ENCODE measurements at places on chromosomes 7 and 10.

DNA sequence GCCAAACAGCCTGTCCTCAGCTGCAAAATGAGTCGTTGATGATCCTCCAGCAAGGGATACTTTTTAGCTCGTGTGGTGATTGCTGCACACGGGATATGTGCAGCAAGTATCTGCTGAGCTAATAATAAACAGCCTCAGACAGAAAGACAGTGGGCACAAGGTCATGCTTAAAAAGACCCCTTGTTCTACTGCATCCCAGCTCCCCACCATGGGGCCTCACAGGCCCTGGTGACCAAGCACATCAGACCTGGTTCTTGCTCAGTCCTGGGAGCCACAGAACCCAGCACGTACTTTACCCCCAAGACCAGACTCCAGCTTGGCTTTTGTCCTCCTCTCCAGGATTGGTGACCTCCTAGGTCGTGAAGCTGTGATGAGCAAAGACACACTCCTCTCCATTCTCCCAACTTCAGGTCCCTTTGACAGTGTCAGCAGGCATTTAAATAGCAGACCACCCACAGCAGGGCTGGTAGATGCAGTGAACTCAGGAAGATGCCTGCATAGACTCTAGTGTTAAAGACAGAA is 50.5 kb downstream of the EGFR start:
- no peak for DNase-seq

DNA sequence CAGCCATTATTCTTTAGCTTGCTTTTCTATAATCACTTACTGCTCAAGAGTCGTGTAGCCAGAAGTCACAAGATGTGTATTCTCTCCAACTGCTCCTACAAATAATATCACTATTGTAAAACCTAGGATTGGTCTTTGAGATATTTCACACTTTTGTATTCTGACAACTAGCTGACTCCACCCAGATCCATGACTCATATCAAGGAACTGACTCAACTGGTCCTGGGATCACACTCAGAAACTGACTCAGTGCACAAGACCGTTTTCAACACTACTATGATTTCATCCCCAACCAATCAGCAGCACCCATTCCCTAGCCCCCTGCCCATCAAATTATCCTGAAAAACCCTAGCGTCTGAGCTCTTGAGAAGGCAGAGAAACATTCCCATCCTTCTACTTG is 56.5 kb upstream of the ORC5 start:
- no peak for DNase-seq

DNA sequence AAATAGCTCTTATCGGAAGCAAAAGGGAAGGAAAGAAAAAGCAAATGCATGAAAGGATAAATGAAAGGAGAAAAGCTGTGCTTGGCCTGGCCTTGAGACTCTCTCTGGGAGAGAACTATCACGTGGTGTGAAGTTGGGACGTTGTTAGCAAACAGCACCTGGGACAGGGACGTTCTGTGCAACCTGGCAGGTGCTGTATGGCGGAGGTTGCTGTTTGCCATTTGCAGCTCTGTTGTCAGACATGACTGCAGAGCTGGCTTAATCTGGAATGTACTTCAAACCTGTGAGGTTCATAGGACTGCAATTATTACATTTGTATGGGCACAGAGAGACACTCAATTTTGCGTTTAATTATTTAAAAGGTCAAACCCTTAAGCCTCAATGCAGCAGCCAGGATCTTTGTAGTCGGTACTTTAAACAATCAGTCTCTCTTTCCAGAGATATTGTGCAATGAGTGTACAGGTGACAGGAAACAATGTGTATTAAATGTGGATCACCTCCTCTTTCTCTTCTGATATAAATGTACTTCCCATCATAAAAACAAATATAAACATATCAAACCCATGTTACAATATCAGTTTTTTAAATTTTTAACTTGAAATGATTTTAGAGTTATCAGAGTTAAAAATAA is 800.5 kb upstream of the KCND2 start:
- DNase-seq: no peak

- DNase-seq: no peak
Observed at GRCh38 chr10:48445932-48446331, 139.5 kb downstream of the MAPK8 start.

- no peak for DNase-seq
Observed at GRCh38 chr7:94391726-94392392, 2.8 kb upstream of the COL1A2 start.

- no peak for DNase-seq
Observed at GRCh38 chr7:19144661-19145433, at the start of gene FERD3L. FERD3L (minus strand) TSS chr7:19145421; CDS start chr7:19145362, 59 bp downstream.

DNA sequence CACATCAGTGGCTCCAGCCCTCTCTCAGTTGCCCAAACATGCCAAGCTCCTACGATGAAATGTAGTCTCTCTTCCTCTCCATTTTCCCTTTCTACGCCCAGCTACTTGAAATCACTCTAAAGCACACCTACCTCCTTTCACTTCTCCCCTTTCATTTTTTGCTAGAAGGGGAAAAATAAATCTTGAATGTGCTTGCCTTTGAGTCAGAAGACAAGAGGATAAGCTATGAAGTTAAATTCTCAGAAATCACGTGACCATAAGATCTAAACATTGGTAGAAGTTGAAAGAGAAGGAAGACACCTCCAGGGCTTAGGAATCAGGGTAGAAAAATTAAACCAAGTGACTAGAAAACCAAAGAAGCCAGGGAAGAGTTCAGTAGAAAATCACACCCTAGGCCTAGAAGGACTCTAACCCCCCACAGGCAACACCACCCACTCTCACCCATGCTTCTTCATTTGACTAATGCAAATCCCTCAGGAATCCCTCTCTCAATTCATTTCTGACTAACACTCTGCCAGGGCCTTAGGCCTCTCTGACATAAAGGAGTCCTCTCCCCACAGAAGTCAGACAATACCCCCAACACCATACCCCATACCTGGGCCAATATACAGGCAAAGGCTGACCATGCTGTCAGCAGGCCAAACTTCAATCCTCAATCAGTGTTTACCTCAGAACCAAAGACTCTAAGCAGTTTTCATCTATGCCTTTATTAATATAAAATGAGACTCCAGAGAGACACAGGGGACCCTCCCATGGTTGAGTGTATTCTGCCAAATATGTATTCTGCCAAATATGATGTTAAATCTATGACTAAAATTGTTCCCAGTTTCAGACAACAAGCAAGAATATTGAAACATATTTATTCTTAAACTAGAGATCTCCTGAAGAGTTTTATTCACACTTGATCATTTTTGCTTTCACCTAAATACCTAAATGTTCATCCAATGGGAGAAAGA is 84.8 kb downstream of the ELMO1 start:
- no peak for DNase-seq

DNA sequence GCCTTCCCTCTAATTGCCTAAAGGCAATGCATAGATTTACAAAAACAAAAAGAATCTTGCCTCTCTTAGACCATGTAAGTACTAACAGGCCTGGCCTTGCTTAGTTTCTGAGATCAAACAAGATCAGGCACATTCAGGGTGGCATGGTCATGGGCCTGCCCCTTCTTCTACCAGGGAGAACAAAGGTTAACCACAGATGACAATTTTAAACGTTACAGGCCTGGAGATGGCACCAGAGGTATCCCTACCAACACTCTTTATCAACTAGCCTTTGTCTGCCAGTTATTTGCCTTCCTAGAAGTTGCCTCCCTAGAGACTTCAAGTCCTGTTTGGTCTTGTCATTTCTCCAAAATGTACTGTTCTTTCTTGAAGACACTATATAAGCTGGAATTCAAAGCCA is 252.6 kb downstream of the DOCK4 start:
- DNase-seq: no peak

DNA sequence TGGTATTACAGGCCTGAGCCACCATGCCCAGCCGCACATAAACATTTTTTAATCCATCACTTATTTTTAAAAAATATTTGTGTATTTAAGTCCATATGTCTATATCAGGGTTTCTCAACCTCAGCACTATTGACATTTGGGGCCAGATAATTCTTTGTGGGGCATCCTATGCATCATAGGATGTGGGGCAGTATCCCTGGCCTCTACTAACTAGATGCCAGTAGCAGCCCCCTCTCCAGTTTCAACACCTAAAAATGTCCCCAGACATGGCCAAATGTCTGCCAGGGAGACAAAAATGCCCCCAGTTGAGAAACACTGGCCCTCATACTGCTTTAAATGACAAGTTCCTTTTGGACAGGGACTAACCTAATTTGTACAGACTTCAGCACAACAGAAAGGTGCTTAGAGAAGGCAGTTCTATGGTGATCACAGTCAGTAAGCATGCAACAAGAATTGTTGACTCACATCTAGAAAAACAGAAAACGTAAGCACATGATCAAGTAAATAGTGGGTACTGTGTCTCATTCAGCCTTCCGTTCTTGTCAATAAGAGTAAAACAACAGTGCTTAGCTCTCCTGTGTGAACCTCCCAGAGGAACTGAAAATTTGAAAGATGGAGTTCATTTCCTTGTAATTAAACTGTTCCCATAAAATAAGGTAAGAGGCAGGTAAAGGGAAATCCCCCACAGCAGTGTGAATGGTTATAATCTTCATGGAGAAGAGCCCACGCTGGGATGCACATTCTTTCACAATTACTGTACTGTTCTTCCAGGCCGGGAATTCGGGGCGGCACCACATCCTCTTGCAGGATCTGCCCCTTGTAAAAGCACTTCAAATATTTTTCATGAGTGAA is 17.3 kb upstream of the ADRB1 start:
- DNase-seq: no peak

DNA sequence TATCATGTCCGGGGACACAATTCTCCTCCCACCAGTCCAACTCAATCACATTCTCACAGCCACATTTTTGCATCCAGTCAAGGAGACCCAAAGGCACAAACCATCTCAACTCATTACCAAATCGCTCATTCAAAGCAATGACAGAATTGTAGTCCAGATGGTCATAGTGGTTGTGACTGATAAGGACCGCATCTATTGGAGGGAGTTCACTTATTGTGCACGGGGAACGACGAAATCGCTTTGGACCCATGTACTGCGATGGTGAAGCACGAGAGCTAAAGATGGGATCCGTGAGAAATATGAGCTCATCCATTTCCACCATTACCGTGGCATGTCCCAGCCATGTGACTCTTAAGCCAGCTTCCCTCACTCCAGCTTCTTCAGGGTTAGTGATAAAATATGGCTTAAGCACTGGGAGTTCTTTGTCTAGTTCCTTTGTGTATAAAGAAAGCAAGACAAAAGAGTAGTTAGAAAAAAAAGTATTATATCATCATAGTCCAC is 29.1 kb downstream of the NAPEPLD start:
- DNase-seq: no peak

GRCh38 chr10:21173802-21174714 is 276.9 kb upstream of the NEBL start:
- no peak for DNase-seq

DNA sequence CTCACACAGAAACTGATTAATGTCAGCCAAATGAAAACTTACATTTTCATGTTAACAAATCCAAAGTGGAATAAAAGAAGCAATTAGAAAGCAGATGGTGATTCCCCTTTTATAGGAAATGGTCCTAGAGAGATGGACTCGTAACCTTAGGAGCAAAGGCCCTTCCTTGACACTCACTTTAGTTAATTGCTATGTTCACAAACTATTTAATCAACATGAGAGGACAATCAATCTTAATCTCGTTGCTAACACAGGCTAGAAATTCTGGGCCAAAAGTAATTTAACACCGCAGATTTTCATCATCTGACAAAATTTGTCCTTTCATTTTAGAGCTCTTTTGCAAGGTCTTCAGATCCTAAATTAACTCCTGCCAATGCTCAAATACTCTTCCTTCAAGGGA is 64.0 kb upstream of the DNAJB12 start:
- no peak for DNase-seq

GRCh38 chr7:20839196-20839735 is 52.6 kb upstream of the SP8 start:
- DNase-seq: no peak

DNA sequence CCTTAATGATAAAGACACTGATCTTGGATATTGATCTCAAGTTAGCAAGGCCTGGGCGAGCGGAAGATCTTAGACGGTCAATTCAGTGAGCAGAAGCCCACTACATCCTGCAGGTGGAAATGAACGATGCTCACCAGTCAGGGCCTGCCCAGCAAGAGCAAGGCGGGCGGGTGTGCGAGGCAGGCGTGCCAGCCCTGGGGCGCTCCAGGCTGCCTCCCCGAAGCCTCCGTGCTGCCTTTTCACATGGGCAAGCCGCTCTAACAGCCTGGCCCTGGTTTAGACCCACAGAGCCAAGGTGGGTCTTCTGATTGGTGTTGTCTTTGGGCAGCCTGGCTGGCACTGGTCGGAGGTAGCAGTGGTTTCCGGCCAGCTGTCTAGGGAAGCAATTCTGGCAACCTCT is 475.1 kb upstream of the FOXK1 start:
- no peak for DNase-seq

DNA sequence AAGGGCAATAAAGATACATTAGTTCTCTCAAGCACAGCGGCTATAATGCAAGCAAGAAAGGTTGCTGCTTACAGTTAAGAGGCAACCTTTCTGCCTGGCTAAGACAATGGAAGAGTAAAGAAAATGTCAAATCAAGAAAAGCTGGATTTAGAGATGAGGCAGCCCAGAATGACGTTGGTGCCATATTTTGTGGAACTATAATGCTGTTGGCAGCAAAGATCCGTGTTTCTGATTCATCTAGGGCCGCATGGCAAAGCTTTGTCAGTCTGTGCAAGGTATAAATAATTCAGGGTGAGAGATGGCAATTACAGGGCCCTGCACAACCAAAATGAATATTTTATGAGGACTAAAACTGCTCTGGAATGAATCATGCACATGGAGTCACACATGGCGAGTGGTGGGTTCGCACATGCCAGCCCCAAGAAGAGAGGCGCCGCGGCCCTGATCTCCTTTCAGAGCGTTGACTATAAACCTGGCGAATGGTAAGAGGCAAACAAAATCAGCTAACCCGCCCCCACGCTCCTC is 76.6 kb downstream of the EBF3 start:
- no peak for DNase-seq

GRCh38 chr10:82391971-82392370 is 517.0 kb downstream of the NRG3 start:
- DNase-seq: no peak

- DNase-seq: no peak
Observed at GRCh38 chr7:150735596-150736358, 1.4 kb upstream of the GIMAP5 start.

- no peak for DNase-seq
Observed at GRCh38 chr10:48951707-48952106, 12.1 kb upstream of the LRRC18 start.

GRCh38 chr7:52071744-52072143 is 755.1 kb upstream of the COBL start:
- no peak for DNase-seq

DNA sequence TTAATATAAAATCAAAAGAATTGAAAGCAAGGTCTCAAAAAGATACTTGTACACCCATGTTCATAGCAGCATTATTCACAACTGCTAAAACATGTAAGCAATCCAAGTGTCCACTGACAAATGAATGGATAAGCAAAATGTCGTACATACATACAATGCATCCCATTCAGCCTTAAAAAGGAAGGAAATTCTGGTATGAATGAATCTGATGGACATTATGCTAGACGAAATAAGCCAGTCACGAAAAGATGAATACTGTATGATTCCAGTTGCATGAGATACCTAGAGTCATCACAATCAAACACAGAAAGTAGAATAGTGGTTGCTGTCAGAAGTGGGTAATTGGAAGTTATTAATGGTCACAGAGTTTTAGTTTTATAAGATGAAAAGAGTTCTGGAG is 9.5 kb upstream of the TAC1 start:
- no peak for DNase-seq

GRCh38 chr7:71766016-71766415 is 634.1 kb downstream of the GALNT17 start:
- no peak for DNase-seq
